ENCODE measurements at places on chromosomes 1 and 21. TPM values are rescaled to one million over a fixed set of nuclear protein-coding genes. Genes with fewer than 3 reads are reported as not detected.
A peak's percentile ranks its signal among the peaks of the same experiment; 100 is the strongest.

DNA sequence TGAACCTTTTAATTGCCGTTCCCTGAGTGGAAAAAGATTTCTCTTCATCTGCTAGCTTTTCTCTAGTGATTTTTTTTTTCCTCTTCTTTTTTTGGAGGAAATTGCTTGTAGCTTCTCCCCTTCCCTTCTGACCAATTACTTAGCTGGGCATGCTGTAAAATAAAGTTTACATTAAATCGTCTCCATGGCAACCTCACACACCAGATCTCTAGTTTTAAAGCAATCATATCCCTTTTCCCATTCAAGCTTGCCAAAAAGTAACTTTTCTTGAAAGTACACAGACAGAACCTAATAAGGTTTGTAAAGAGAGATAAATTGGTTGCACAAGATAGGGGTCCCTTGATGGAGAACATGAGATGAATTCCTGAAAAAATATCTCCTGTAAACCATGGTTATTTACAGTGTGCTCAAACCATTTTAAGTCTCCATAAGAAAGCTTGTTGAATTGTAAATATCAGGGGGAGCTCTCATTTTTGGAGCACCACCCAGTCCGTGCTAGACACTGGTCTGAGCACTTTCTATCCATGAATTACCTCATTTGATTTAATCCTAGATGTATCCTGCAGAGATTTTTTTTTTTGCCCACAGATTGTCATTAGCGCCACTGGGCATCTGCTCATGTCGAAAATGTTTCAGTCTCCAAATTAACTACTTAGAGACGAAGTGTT, 32.6 kb upstream of the HTR1D start:
- peak; percentile 96 for DNase-seq
- H3K4me3 ChIP-seq = no peak overlapping the region
- H3K36me3 ChIP-seq = no peaks in the 10 kb centered on the region
- no peaks in the 10 kb centered on the region for H3K4me1 ChIP-seq
- H3K27ac ChIP-seq = no peak overlapping the region

DNA sequence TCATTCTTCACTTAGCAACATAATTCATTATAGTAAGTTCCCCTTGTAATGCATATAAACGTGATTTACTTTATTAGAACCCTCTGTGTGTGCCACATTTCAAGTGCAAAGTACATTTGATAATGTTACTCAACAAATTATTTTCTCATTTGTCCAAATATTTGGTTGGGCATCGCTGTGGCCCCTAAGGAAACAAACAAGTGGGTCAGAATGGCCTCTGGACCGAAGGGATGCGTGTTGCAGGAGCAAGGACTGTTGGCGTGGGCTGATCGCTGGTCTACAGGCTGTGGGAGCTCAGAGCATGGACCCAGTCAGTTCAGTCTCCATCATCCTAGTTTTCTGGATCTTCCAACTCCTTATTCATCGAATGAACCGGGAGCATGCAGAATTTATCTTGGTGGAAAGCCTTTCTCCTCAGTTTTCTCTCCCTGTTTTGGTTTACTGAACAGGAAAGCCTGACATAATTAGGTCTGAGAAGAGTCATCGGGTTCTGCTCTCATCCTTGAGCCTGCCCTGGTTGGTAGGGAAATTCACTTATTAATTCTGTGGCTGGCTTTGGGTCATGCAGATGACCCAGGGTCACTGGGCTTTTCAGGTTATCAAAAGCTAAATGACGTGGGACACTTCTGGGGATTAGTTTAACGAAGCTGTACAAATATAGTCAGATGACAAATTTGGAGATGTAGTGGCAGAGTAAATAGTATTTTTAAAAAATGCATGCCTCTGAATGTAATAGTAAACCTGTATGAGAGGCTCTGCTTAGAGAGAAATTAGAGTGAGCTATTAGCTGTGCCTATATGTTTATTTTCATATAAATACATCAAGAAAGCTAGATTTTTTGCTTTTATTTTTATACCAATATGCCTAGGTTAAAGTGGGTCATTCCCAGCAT, 200.2 kb downstream of the SDCCAG8 start:
- peaks cover 5% of the 10 kb centered on the region for H3K36me3 ChIP-seq
- DNase-seq = no peak
- H3K4me1 ChIP-seq = no peaks in the 10 kb centered on the region
- H3K27me3 ChIP-seq = no peaks in the 10 kb centered on the region
- no peak overlapping the region for H3K27ac ChIP-seq

DNA sequence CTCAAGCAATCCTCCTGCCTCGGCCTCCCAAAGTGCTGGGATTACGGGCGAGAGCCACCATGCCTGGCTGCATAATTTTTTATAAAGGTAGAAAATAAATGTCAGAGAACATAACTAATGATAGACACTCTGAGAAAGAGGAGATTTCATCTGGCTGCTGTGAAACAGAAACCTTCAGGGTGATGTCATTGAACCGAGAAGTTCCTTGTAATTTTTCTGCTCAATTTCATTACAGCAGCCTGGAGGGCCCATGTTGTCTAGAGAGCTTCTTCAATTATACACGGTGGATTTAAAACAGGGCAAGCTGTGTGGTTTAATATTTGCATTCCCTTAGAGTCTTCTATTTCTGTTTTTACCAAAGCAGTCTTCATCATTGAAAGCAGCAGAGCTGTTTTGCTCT, 64.3 kb upstream of the MORC3 start:
- no peak for DNase-seq
- H3K4me1 ChIP-seq = no peaks in the 10 kb centered on the region
- no peak overlapping the region for H3K4me3 ChIP-seq
- H3K36me3 ChIP-seq = no peaks in the 10 kb centered on the region

- DNase-seq = no peak
- H3K27me3 ChIP-seq = no peaks in the 10 kb centered on the region
- no peak overlapping the region for H3K27ac ChIP-seq
- no peaks in the 10 kb centered on the region for H3K4me1 ChIP-seq
- H3K36me3 ChIP-seq = no peaks in the 10 kb centered on the region
These were observed 240.2 kb downstream of the ST6GALNAC3 start for GRCh38 chr1:76314730-76315129.

DNA sequence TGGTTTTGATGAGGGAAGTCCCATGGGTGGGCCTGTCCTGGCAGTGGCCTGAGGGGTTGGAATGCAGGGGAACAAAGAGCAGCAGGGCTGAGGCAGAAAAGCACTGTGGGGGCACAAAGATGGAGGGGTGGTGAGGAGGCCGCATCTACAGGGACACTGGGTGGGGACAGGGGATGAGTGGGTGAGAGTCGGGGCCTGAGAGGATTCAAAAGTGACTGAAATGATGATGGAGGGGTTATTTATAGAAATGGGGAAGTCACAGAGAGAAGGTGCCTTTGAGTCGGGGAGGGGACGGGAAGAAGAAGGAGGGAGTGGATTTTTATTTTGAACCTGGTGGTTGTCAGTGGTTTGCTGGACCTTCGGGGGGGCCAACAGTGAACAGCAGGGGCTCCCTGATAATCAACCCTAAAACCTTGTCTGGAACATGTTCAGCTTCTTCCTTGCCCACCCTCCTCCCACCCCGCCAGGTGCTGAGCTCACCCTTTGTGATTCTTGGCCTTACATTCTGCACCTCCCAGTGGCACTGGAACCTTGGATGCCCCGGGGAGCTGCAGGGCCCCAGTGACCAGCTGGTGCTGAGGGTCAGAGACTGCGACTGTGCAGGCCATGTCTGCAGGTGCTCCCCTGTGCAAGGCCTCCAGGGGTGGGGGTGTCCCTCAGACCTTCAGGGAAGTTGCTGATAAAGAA, 42.9 kb downstream of the IER5 start:
- no peak overlapping the region for H3K4me3 ChIP-seq
- no peak for DNase-seq
- peaks cover 11% of the 10 kb centered on the region for H3K4me1 ChIP-seq
- H3K36me3 ChIP-seq = no peaks in the 10 kb centered on the region
- no peak overlapping the region for H3K27ac ChIP-seq
- H3K27me3 ChIP-seq = no peaks in the 10 kb centered on the region

DNA sequence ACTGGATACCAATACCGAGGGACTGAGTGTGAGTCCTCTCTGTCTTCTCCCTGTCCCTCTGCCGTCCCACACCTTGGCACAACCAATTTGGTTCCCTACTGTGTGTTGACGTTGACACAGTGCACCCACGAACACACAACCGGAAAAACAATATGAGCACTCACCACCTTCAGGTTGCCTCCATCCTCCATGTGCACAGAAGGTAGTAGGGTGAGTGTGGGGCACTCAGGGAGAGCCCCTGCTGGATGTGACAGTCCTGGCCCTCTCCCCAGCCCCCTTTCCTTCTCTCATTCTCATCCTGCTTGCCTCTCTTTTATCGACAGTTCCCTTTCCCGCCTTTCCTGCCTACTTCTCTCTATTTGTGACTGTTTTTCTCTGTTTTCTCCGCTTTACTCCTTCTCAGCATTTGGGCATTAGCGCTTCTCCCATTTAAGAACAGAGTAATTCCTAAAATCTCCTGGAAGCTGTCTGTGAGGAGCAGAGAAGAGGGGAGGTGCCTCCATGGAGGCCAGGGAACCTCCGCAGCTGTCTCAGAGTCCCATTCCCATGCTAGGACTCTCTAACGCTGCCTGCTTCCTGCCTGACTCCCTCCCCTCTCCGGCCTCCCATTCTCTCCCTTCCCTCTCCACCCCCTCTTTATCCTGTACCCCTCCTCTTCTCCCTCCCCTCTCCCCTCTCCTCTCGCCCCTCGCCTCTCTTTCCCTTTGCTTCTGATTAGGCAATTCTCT, 16.4 kb downstream of the CADM3 start:
- H3K27ac ChIP-seq = no peak overlapping the region
- no peaks in the 10 kb centered on the region for H3K36me3 ChIP-seq
- no peaks in the 10 kb centered on the region for H3K4me1 ChIP-seq
- no peak for DNase-seq
- H3K4me3 ChIP-seq = no peak overlapping the region

DNA sequence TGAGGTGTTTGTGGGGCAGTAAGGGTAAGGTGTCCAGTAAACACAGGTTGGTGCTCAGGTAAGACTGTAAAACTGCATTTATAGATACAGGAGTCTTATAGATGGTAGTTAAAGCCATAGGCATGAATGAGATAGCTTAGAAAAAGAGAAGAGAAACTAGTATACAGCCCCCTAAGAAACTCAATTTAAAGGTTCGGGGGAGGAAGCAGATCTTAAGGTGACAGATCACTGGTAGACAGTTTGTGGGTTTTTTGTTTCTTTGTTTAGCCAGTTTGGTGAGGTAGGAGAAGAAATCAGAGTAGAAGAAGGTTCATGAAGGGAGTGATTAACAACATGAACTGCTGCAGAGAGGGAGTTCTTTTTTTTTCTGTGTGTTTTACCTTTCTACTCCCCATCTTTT, 6.1 kb upstream of the AGO3 start:
- H3K27ac ChIP-seq = no peak overlapping the region
- no peaks in the 10 kb centered on the region for H3K27me3 ChIP-seq
- no peak overlapping the region for H3K4me3 ChIP-seq
- H3K4me1 ChIP-seq = no peaks in the 10 kb centered on the region

DNA sequence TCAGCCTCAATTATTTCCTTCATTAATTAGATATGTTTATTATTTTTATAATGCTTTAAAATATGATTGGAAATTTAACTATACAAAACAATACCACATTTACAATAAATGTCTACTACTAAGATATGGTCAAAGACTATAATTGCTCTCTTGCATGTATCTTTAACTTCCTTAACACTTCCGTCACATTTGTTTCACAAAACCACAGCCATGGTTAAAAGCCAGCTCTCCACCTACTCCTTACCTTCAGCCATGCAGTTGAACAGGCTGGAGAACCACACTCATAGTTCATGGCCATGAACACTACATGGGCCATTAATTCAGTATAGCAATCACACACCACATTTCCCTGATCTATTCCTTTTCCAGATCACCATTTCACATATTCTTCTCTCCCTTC, 72.2 kb downstream of the NME7 start:
- no peaks in the 10 kb centered on the region for H3K27me3 ChIP-seq
- no peaks in the 10 kb centered on the region for H3K4me1 ChIP-seq
- H3K4me3 ChIP-seq = no peak overlapping the region
- no peak overlapping the region for H3K27ac ChIP-seq

GRCh38 chr1:63779338-63780211, 5.8 kb downstream of the ROR1 start:
- H3K27ac ChIP-seq = no peak overlapping the region
- no peaks in the 10 kb centered on the region for H3K27me3 ChIP-seq

DNA sequence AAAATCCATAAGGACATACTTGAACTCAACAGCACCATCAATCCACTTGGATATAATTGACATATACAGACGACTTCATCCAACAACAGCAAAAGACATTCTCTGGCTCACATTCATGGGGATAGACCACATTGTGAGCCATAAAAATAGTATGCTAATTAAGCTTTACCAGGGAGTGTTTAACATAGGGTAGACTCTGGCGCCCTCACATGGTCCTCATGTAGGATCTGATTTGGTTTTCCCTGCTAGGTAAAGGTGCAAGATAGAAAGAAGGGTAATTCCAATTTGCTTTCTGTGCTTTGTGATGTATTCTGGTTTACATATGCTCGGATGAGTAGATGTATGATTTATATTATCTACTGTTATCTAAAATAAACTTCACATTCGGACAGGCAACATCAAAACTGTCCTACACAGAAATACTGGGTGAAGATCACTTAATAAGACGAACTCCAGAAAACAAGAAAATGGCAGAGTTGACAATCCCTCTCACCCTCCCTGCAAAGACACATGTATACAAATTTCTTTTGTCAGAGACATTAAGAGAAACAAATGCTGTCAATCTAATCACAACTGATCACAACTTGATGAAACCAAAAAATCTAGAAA, 27.7 kb downstream of the CR1L start:
- H3K4me3 ChIP-seq = no peak overlapping the region
- peak; percentile 47 for DNase-seq
- no peaks in the 10 kb centered on the region for H3K36me3 ChIP-seq

GRCh38 chr1:53207726-53208125, 11.1 kb downstream of the CPT2 start:
- no peak overlapping the region for H3K27ac ChIP-seq
- no peak for DNase-seq
- H3K36me3 ChIP-seq = peaks cover 46% of the 10 kb centered on the region

DNA sequence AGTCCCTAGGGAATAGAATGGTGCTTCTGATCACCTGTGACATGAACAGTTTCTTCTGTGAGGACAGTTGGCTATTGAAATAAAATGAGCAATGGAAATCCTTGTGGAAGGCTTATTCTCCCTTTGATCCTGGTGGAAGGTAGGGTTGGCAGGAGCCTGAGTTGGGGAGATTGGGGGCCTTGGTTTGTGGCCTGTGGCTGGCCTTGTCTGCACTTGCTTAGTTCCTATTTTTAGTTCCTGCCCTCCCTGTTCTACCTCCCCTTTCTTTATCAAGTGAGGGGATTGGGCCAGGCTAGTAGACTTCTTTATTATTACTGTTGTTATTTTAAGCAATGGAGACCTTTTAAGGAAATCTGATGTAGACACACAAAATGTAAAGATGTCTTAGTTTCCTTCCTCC, 8.2 kb downstream of the DMRTB1 start:
- no peaks in the 10 kb centered on the region for H3K27me3 ChIP-seq
- no peak overlapping the region for H3K27ac ChIP-seq
- no peak overlapping the region for H3K4me3 ChIP-seq
- no peaks in the 10 kb centered on the region for H3K36me3 ChIP-seq

PROX1 gene
- total RNA-seq = 7.6 TPM

UCHL5 gene
- total RNA-seq = 48.9 TPM

RPE65 gene
- total RNA-seq = not detected

TNN gene
- not detected for total RNA-seq

NOS1AP gene
- total RNA-seq = 1.8 TPM

ADAR gene
- 140 TPM for total RNA-seq

PTPN14 gene
- total RNA-seq = 43.2 TPM

SPRR2F gene
- total RNA-seq = not detected

B4GALT2 gene
- 13.6 TPM for total RNA-seq

Data from lung (tissue), 17 donors.